ENCODE measurements at places on chromosomes 12 and 14. TPM values are rescaled to one million over a fixed set of nuclear protein-coding genes. Genes with fewer than 3 reads are reported as not detected.

Gene TSPAN19
- not detected for total RNA-seq

Gene PTPRO
- total RNA-seq, result 2.5 TPM

Gene ZNF26
- total RNA-seq, result 19.5 TPM

Gene LBHD2
- total RNA-seq, result not detected

Gene PRH2
- not detected for total RNA-seq

Gene GPR137C
- 1.2 TPM for total RNA-seq

Gene ADGRD1
- 139 TPM for total RNA-seq

All from tibial nerve (tissue), 4 donors.